Activated CD8-positive, alpha-beta memory T cell treated with anti-CD3 and anti-CD28 coated beads, Interleukin-2, amount 10 ng/mL, durations not matched to agents 7 days and 5 days (primary cell): ENCODE measurements at places on chromosomes 1 and 21. TPM values are rescaled to one million over a fixed set of nuclear protein-coding genes. Genes with fewer than 3 reads are reported as not detected.

DCST1 gene
- not detected for total RNA-seq

DNA sequence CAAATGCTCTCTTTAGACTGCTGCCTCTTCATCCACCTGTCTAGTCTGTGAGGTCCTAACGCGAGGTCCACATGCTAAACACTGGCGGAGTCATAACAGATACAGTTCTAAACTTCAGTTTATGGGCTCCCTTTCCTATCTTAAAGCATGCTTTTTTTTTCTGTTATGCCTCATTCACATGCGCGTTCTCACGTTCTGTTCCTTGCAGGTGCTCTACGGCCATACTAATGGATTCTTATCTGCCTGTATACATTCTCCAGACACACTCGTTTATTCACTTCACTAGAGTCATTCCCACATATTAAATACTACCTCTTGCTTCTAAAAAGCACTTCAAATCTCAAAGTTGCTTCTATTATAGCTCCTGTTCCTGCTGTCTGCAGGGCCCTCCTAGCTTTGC, 38.7 kb downstream of the PHC2 start:
- no peak for DNase-seq

DNA sequence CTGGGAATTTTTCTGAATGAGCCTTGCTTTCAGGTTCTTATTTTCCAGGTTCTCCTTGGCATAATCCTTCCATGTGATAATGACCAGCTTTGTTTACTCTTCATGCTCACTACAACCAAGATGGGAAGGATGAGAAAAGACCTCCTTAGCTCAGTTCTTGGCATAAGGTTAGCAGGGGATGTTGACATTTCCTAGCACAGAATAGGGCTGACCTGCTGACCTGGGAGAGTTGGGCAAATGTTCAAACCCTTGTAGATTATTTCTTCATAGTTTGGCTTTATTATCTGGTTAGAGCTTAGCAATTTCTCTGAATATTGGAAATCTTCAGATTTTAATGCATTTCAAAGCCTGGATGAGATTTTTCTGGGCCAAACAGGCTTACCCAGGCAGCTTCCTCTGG, 23.6 kb upstream of the SYT6 start:
- DNase-seq = no peak

DNA sequence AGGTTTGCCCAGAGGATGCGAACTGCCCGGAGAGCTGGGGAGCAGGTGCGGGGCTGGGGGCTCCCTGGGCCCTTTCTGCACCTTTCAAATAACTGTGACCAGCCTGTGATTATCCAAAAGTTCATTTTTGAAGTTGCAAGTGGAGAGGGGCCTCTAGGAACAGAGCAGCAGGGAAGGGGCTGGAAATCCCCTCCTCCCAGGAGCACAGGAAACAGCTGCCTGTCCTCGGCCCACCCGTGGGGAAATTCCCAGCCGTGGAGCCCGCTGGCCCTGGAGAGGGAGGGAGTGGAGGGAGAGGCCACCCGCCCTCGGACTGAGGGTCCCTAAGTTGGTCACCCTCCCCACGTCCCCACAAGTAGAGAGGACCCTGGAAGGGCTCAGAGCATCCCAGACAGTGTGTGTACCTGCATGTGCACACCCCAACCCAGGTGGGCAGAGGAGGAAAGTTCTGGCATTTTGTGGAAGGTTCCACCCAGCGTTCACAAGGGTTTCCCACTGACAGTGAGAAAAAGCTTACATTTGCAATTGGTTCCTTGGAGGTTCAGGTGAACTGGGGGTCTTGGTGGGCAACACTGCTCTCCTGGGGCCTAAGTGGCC, 1.2 kb upstream of the TNFRSF4 start:
- no peak for DNase-seq

TOR1AIP1 gene
- 80.0 TPM for total RNA-seq

GRCh38 chr1:22471078-22471477, 19.4 kb downstream of the ZBTB40 start:
- DNase-seq = no peak

ZBTB8A gene
- 0.23 TPM for total RNA-seq

PGLYRP3 gene
- not detected for total RNA-seq

JAK1 gene
- 166 TPM for total RNA-seq

IGSF9 gene
- total RNA-seq = not detected

DNA sequence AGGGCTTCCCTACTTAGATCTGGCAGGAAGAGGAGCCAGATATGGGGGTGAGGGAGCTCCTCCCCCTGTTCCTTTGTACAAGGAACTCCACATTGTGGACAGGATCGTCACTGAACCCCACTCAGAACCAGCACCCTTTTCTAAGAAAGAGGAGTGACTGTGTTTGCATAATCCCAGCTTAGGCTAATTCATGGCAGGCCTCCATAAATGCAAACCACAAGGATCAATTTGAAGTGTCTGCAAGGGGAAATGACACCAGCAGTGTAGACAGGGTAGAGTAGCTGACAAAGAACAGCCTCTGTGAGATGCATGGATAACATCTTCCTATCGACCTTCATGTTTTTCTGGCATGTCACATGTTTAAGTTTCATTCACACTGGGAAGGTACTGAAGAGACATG, 11.7 kb downstream of the MX1 start:
- DNase-seq = peak; percentile 29

ETV3L gene
- total RNA-seq = not detected

DNA sequence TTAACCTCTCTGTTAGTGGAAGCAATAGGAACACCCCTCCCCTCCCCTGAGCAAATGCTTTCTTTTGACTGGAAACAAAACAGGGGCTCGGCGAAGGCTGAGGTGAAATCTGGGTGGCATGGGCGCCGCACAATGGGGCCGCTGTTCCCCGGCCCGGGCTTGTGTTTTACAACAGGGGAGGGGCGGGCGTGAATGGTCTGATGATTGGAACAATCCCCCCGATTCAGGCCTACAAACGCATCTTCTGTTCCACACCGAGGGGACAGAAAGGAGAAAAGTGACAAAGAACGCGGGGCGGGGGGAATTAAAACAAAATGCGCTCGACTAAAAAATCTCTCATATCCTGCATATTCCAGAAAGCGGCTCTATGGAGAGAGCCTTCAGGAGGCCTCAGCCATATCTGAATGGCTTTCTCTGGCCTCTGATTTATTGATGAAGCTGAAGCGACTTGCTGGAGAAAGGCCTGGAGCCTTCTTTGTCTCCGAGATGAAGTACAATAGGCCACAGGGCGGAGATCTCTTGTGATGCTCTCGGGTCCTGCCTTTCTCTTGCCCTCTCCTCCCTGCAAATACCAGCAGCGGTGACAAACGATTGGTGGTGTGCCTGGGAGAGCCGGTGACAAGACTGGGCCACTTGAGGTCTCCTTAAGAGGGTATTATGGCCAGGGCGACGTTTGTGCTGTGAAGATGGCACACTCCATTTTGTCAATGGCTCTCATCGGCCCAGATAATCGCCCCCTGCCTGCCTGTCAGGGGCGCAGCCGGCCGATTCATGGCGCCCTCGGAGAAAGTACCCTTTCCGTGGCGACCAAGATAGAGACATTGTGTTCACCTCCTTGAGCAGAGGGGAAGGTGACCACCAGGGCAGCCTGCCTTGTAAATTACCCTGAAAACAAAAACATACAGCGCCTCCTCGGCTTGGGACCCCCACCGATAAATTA, 47.1 kb upstream of the OLIG2 start:
- no peak for DNase-seq

GRCh38 chr1:224132901-224133300, 19.0 kb downstream of the FBXO28 start:
- DNase-seq = no peak

- no peak for DNase-seq
These were observed 30.7 kb downstream of the EVI5 start for GRCh38 chr1:92754000-92754718.
